ENCODE measurements at places on chromosomes 6 and 20. TPM values are rescaled to one million over a fixed set of nuclear protein-coding genes. Genes with fewer than 3 reads are reported as not detected.

ANGPT4 gene
- not detected for total RNA-seq

ZBTB46 gene
- total RNA-seq = not detected

MMUT gene
- total RNA-seq = 10.6 TPM

CEP162 gene
- total RNA-seq = 7.5 TPM

PSORS1C1 gene
- not detected for total RNA-seq

SLC24A3 gene
- total RNA-seq = not detected

VPS16 gene
- total RNA-seq = 24.7 TPM

RNF5 gene
- total RNA-seq = 73.5 TPM

TBC1D20 gene
- total RNA-seq = 33.9 TPM

DEFB110 gene
- not detected for total RNA-seq

SLC52A3 gene
- total RNA-seq = not detected

RAB44 gene
- not detected for total RNA-seq

LYRM2 gene
- 23.9 TPM for total RNA-seq

TFAP2C gene
- not detected for total RNA-seq

TNFRSF21 gene
- total RNA-seq = 0.04 TPM

GRCh38 chr6:34095741-34096140, 50.1 kb downstream of the GRM4 start:
- no peak overlapping the region for H3K27ac ChIP-seq
- H3K4me1 ChIP-seq = no peaks in the 10 kb centered on the region
- no peaks in the 10 kb centered on the region for H3K27me3 ChIP-seq
- DNase-seq = no peak

DNA sequence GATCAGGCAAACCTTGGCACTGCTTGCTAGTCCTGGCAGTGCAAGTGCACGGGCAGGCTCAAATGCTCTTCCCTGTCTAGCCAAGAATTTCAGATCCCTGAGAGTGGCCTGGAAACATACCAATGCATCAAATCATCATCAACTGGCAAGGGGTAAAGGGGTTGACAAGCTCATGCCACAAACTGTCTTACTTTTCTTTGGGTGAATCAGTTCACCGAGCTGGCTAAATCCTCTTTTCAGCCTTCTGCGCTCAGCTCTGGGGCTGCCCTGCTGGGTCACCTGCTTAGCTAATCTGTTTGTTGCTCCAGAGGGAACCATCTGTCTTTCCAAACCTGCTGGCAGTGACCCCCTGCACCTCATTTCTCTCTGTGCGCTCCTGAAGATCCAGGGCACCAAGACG, 59.5 kb downstream of the LYRM4 start:
- no peaks in the 10 kb centered on the region for H3K36me3 ChIP-seq
- H3K4me3 ChIP-seq = no peak overlapping the region
- no peak for DNase-seq

DNA sequence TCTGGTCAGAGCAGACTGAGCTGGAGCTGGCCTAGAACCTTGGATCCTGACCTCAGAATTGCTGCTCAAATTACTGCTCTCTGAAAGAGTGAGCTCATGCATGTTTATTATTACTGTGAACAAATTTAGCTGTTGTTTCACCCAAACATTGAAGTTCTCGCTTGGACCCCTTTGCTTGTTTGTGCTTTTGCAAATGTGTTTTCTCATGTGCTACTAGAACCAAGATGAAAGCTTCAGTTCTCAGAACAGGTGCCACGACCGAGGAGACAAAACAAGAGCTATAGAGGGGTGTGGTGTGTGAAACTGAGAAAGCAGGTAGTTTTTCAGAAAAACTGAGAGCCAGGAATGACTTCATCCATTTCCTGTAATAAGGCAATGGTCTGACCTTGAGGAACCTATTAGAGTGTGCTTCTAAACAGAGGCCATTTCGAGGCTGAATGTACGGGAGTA, 50.0 kb upstream of the ESR1 start:
- peak; percentile 75 for DNase-seq
- peaks cover 80% of the 10 kb centered on the region for H3K4me1 ChIP-seq
- peak overlapping the region; percentile 86 for H3K27ac ChIP-seq
- H3K27me3 ChIP-seq = no peaks in the 10 kb centered on the region
- H3K36me3 ChIP-seq = no peaks in the 10 kb centered on the region

DNA sequence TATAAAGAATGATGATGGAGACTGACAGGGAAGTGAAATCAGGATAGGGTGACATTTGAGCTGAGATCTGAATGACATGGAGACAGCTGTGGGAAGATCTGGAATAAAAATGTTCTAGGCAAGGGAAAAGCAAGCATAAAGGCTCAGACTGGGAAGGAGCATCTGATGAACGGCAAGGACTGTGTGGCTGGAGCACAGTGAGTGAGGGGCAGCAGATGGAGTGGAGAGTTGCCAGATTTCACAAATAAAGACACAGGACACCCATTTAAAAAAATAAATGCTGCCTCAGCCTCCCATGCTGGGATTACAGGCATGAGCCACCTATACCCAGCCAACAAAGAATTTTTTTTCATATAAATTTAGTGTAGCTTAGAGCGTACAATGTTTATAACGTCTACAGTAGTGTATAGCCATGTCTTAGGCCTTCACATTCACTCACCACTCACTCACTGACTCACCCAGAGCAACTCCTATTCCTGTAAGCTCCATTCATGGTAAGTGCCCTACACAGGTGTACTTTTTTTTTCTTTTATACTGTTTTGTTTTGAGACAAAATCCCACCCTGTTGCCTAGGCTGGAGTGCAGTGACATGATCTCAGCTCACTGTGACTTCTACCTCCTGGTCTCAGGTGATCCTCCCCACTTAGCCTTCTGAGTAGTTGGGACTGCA, 2.4 kb upstream of the ZBTB24 start:
- H3K4me3 ChIP-seq = no peak overlapping the region
- no peak for DNase-seq
- H3K36me3 ChIP-seq = peaks cover 12% of the 10 kb centered on the region
- peaks cover 29% of the 10 kb centered on the region for H3K4me1 ChIP-seq
- no peak overlapping the region for H3K27ac ChIP-seq

DNA sequence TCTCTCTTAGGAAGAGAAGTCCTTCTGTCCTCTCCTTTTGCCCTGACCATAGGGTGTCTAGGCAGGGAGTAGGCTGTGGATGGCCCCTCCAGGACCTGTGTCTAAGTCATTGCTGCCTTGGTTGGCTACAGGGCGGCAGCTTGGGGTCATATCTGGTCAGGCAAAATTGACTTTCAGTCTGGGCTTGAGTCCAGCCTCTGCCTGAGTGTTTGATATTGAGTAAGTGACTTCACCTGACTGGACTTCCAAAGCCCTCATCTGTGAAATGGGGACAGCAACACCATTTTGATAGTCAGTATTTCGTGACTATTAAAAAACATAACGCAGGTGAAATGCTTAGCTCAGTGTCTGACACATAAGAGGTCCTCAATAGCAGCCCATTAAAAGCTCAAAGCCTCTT, 4.6 kb downstream of the TGM3 start:
- peaks cover 9% of the 10 kb centered on the region for H3K4me1 ChIP-seq
- no peak overlapping the region for H3K27ac ChIP-seq
- H3K36me3 ChIP-seq = no peaks in the 10 kb centered on the region
- no peak overlapping the region for H3K4me3 ChIP-seq

GRCh38 chr6:44190715-44191114, 26.0 kb upstream of the MYMX start:
- H3K4me3 ChIP-seq = no peak overlapping the region
- H3K27ac ChIP-seq = no peak overlapping the region

GRCh38 chr6:1262704-1263038, 49.2 kb upstream of the FOXQ1 start:
- H3K4me1 ChIP-seq = no peaks in the 10 kb centered on the region
- no peaks in the 10 kb centered on the region for H3K36me3 ChIP-seq
- no peak overlapping the region for H3K27ac ChIP-seq
- DNase-seq = no peak
- no peaks in the 10 kb centered on the region for H3K27me3 ChIP-seq

GRCh38 chr6:147678253-147678652, 169.8 kb downstream of the SAMD5 start:
- no peaks in the 10 kb centered on the region for H3K27me3 ChIP-seq
- no peak overlapping the region for H3K4me3 ChIP-seq
- H3K36me3 ChIP-seq = no peaks in the 10 kb centered on the region
- no peaks in the 10 kb centered on the region for H3K4me1 ChIP-seq

- no peak overlapping the region for H3K27ac ChIP-seq
- no peaks in the 10 kb centered on the region for H3K36me3 ChIP-seq
- no peak for DNase-seq
- H3K27me3 ChIP-seq = no peaks in the 10 kb centered on the region
- no peaks in the 10 kb centered on the region for H3K4me1 ChIP-seq
These were observed 605 bp downstream of the COX4I2 start for GRCh38 chr20:31638317-31638716.

DNA sequence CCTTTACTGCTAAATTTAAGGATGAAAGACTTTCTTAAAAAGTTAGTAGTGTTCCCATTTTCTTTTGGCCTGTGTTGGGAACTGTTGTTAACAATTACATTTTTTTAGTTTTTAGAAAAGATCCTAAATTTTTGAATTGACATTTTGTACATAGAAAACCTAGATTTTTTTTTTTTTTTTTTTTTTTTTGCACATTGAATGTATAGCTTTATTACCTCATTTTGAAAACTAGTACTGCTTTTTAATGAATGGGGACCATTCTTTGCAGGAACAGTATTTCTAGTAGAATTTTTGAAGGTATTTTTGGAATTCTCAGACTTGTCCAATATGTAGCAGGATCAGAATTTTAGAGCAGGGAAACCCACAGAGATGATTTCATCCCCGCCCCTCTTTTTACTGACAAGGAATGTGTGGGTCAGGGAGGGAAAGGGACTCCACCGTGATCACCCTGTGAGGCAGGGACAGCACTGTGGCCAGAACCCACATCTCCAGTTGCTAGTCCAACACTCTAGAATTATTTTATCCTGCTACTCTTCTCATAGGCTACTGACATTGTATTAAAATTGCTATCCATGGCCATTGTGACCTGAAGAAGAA, 154.4 kb upstream of the SUPT3H start:
- no peaks in the 10 kb centered on the region for H3K4me1 ChIP-seq
- no peak for DNase-seq
- H3K27me3 ChIP-seq = no peaks in the 10 kb centered on the region
- H3K27ac ChIP-seq = no peak overlapping the region

GRCh38 chr6:21999012-21999528, 297.8 kb downstream of the PRL start:
- DNase-seq = no peak
- H3K4me3 ChIP-seq = no peak overlapping the region
- no peaks in the 10 kb centered on the region for H3K36me3 ChIP-seq
- H3K27me3 ChIP-seq = no peaks in the 10 kb centered on the region

DNA sequence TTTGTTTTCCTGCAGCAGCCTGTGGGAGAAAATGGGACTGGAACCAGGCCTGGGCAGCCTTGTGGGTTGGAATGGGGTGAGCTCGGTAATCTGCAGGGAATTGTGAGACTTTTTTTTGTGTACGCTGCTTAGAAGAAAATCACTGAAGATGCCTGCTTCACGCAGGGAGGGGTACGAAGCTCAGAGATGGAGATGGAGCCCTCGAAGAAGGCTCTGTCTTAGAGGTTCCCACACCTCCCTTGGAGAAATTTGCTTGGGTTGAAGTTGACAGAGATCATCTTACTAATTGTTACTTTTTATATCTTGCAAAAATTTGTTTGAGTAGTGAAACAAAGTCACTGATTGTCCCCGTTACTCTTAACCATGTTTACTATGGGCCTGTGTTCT, 894 bp downstream of the PYGB start:
- H3K4me3 ChIP-seq = peak overlapping the region; percentile 98
- H3K4me1 ChIP-seq = peaks cover 85% of the 10 kb centered on the region
- H3K36me3 ChIP-seq = peaks cover 30% of the 10 kb centered on the region
- DNase-seq = peak; percentile 57

GRCh38 chr20:51442602-51443001, 99.9 kb downstream of the NFATC2 start:
- H3K27ac ChIP-seq = peak overlapping the region; percentile 36
- peaks cover 34% of the 10 kb centered on the region for H3K36me3 ChIP-seq
- no peaks in the 10 kb centered on the region for H3K27me3 ChIP-seq
- H3K4me1 ChIP-seq = peaks cover 51% of the 10 kb centered on the region

DNA sequence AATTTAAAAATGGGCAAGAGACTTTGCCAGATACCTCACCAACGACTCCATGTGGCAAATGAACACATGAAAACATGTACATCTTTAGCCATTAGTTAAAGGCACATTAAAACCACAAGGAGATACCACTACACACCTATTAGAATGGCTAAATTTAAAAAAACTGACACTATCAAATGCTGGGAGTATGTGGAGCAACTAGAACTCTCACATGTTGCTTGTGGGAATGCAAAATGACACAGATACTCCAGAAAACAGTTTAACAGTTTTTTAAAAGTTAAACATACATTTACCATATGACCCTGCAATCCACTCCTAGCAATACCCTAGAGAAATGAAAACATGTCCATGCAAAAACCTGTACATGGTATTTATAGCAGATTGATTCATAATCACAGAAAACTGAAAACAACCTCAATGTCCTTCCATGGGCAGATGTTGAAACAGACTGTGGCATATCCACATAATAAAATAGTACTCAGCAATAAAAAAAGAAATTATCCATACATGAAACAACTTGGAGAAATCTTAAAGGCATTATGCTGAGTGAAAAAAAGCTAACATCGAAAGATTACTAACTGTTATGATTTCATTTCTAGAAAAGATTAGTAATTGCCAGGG, 1.9 kb downstream of the RAB23 start:
- H3K4me3 ChIP-seq = no peak overlapping the region
- H3K27me3 ChIP-seq = peaks cover 2% of the 10 kb centered on the region
- no peak overlapping the region for H3K27ac ChIP-seq
- no peak for DNase-seq
- no peaks in the 10 kb centered on the region for H3K36me3 ChIP-seq
- H3K4me1 ChIP-seq = peaks cover 17% of the 10 kb centered on the region

GRCh38 chr6:158789115-158789917, 29.9 kb downstream of the EZR start:
- H3K4me3 ChIP-seq = no peak overlapping the region
- no peaks in the 10 kb centered on the region for H3K27me3 ChIP-seq
- DNase-seq = no peak
- H3K4me1 ChIP-seq = peaks cover 26% of the 10 kb centered on the region

- no peaks in the 10 kb centered on the region for H3K4me1 ChIP-seq
- no peaks in the 10 kb centered on the region for H3K36me3 ChIP-seq
- H3K27me3 ChIP-seq = no peaks in the 10 kb centered on the region
- H3K4me3 ChIP-seq = no peak overlapping the region
- no peak overlapping the region for H3K27ac ChIP-seq
- DNase-seq = no peak
These were observed 389.7 kb upstream of the JARID2 start for GRCh38 chr6:14856177-14856576.

- no peak overlapping the region for H3K4me3 ChIP-seq
- H3K27ac ChIP-seq = no peak overlapping the region
- H3K27me3 ChIP-seq = no peaks in the 10 kb centered on the region
- H3K4me1 ChIP-seq = no peaks in the 10 kb centered on the region
These were observed 468.9 kb downstream of the PKHD1 start for GRCh38 chr6:51618563-51618962.

GRCh38 chr6:65399355-65400084, 307.5 kb downstream of the EYS start:
- H3K4me1 ChIP-seq = no peaks in the 10 kb centered on the region
- H3K27me3 ChIP-seq = no peaks in the 10 kb centered on the region
- H3K27ac ChIP-seq = no peak overlapping the region
- H3K36me3 ChIP-seq = no peaks in the 10 kb centered on the region
- H3K4me3 ChIP-seq = no peak overlapping the region

GRCh38 chr20:63795178-63795830, 35.8 kb downstream of the ZBTB46 start:
- peak overlapping the region; percentile 69 for H3K27ac ChIP-seq
- H3K27me3 ChIP-seq = no peaks in the 10 kb centered on the region
- DNase-seq = no peak
- no peaks in the 10 kb centered on the region for H3K36me3 ChIP-seq

All from Karpas-422 (cell line).